ENCODE measurements at places on chromosomes 1 and 21. TPM values are rescaled to one million over a fixed set of nuclear protein-coding genes. Genes with fewer than 3 reads are reported as not detected.

KCNK2 gene
- polyA plus RNA-seq, result not detected

RGS16 gene
- polyA plus RNA-seq, result 3.7 TPM

TNNI3K gene
- 0.54 TPM for polyA plus RNA-seq

PCBP3 gene
- polyA plus RNA-seq, result 1.1 TPM

FCRL1 gene
- polyA plus RNA-seq, result 0.75 TPM

PIP5K1A gene
- 13.7 TPM for polyA plus RNA-seq

UBE2U gene
- polyA plus RNA-seq, result not detected

TSACC gene
- polyA plus RNA-seq, result not detected

GPR3 gene
- polyA plus RNA-seq, result not detected

KRTAP10-10 gene
- not detected for polyA plus RNA-seq

RAB4A gene
- polyA plus RNA-seq, result 23.0 TPM

PIK3R3 gene
- polyA plus RNA-seq, result 0.32 TPM

MYBPH gene
- polyA plus RNA-seq, result not detected

C8B gene
- polyA plus RNA-seq, result not detected

SLC44A3 gene
- polyA plus RNA-seq, result 1.1 TPM

ARHGEF16 gene
- polyA plus RNA-seq, result not detected

DPH5 gene
- polyA plus RNA-seq, result 39.1 TPM

KRTAP21-2 gene
- polyA plus RNA-seq, result not detected

EXO1 gene
- not detected for polyA plus RNA-seq

PAPPA2 gene
- not detected for polyA plus RNA-seq

TMEM269 gene
- polyA plus RNA-seq, result not detected

TMPRSS3 gene
- 4.2 TPM for polyA plus RNA-seq

ALX3 gene
- polyA plus RNA-seq, result not detected

LCE2A gene
- not detected for polyA plus RNA-seq

ASCL5 gene
- not detected for polyA plus RNA-seq

RGS18 gene
- 1.6 TPM for polyA plus RNA-seq

NEK7 gene
- polyA plus RNA-seq, result 57.6 TPM

CD101 gene
- 9.1 TPM for polyA plus RNA-seq

NPPA gene
- polyA plus RNA-seq, result not detected

GBP4 gene
- polyA plus RNA-seq, result 54.3 TPM

DMBX1 gene
- not detected for polyA plus RNA-seq

F5 gene
- polyA plus RNA-seq, result 3.3 TPM

TMEM9 gene
- polyA plus RNA-seq, result 64.3 TPM

All from CD4-positive, alpha-beta memory T cell (primary cell).